ENCODE measurements at places on chromosomes 6 and 20. TPM values are rescaled to one million over a fixed set of nuclear protein-coding genes. Genes with fewer than 3 reads are reported as not detected.
A peak's percentile ranks its signal among the peaks of the same experiment; 100 is the strongest.

DNA sequence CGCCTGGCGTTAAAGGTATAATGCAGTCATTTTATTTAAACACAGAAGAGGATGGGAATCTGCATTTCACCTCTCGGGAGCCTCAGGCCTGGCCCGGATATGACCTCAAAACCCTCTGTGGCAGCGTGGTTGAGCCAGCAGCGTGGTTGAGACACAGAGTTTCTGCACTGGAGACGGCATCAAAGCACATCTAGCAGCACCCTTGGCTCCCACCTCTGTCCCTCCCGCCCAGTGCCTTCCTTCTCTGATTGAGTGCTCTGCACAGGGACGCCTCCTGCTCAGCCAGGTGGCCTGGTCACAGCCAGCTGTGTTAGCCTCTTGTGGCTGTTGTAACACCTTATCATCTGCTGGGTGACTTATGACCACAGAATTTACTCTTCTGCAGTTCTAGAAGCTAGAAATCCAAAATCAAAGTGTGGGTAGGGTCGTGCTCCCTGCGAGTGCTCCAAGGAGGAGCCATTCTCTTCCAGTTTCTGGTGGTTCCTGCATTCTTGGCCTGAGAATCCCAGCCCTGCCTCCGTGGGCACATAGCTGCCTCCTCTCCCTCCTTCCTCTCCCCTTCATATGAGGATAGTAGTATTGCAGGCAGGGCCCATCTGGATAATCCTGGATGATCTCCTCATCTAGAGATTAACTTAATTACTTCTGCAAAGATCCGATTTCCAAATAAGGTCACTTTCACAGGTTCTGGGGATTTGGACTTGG lies 156.7 kb downstream of the SYCP2 start:
- no peak overlapping the region for H3K4me3 ChIP-seq
- H3K27ac ChIP-seq, result no peak overlapping the region
- no peak for DNase-seq
- no peaks in the 10 kb centered on the region for H3K4me1 ChIP-seq
- H3K36me3 ChIP-seq, result no peaks in the 10 kb centered on the region

DNA sequence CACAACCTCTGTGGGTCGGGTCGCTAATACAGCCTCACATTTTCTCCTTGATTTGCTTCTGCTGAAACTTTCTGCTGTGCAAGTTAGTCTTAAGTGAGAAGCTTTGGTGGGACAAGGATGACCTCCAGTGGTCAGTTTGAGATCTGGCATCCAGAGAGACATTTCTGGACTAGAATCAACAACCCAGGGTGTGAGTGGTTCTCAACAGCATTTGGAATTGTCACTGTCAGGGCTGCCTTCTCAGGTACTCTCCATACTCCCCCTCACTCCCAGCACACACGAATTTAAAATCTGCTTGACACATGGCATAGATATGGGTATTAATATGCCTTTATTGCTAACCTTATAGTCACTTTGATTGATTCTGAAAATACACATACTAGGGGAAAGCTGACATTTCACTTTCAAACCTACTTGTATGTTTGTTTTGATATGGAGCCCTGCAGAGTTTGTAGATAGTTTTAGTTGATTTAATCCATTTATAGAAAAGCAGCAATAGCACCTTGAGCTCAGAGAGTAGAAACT lies 13.2 kb downstream of the OTOR start:
- peak; percentile 60 for DNase-seq
- H3K4me3 ChIP-seq, result no peak overlapping the region
- H3K27me3 ChIP-seq, result no peaks in the 10 kb centered on the region
- peaks cover 10% of the 10 kb centered on the region for H3K4me1 ChIP-seq

DNA sequence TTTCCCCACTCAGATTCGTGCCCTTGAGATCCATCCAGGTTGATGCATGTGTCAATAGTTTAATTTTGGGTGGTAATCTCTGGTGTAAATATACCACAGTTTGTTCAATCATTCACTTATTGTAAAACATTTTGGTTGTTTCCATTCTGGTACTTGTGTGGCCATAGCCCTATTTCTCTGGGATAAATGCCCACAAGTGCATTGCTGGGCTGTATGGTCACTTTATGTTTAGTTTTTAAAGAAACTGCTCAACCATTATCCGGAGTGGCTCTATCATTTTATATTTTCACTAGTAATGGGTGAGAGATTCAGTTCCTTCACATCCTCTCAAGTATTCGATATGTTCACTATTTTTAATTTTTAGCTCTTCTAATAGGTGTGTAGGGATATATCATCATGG lies 60.7 kb upstream of the RNF24 start:
- H3K36me3 ChIP-seq, result no peaks in the 10 kb centered on the region
- H3K4me3 ChIP-seq, result no peak overlapping the region
- DNase-seq, result no peak
- H3K27me3 ChIP-seq, result no peaks in the 10 kb centered on the region

GRCh38 chr6:107691062-107691751 lies 132.9 kb downstream of the SCML4 start:
- no peak overlapping the region for H3K27ac ChIP-seq
- H3K4me1 ChIP-seq, result no peaks in the 10 kb centered on the region

DNA sequence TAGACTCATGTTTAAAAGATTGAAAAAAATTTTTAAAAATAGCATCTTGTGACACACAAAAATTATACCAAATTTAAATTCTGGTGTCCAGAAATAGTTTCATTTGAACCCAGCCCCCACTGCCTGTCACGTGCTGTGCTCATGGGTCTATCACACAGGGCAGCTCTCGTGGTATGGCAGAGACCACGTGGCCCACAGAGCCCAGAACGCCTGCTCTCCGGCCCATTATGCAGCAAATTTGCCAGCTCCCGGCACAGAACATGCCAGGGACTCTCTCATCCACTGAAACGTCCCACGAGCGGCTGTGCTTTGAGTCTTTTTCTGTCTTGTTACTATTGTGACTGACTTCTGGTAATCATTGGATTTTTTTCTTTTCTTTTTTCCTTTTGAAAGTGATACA lies 224.3 kb downstream of the TTLL2 start:
- H3K27me3 ChIP-seq, result no peaks in the 10 kb centered on the region
- no peak overlapping the region for H3K27ac ChIP-seq
- no peaks in the 10 kb centered on the region for H3K36me3 ChIP-seq
- peaks cover 32% of the 10 kb centered on the region for H3K4me1 ChIP-seq
- H3K4me3 ChIP-seq, result no peak overlapping the region

DNA sequence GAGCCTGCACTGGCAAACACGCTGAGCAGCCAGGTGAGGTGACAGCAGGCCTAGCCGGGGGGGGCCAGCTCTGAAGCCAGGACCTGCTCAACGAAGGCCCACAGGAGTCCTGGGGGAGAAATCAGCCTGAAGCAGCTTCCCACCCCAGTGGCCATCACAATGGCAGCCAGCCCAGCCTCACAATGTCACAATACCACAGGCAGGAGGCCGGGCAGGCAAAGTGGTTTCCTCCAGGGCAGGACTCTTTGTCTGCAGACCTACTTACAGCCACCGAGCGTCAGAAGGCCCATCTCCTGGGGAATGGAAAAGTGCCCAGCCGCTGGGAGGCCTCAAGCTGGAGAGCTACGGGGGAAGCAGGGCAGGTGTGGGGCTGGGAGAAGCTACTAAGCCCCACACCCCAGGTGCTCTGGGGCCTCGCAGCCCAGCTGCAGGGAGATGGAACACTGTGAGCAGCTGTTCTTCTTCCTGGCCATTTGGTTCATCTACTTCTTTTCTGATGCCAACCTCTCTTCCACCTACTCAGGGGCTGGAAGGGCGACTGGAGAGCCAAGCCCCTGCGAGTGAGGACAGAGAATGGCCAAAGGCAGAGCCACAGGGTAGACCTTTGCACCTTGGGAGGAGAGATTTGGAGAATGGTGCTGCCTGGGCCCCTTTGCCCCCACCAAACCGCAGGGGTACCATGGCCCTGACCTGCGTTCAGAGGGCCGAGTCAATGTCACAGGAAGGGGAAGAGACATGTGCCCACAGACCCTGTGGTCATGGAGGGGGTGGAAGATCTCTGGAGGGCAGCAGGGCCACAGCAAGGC lies 22.3 kb upstream of the AVP start:
- H3K27ac ChIP-seq, result no peak overlapping the region
- no peaks in the 10 kb centered on the region for H3K36me3 ChIP-seq
- H3K4me1 ChIP-seq, result no peaks in the 10 kb centered on the region
- no peaks in the 10 kb centered on the region for H3K27me3 ChIP-seq
- no peak for DNase-seq

GRCh38 chr20:4052554-4052953 lies 37.2 kb upstream of the RNF24 start:
- H3K4me1 ChIP-seq, result peaks cover 20% of the 10 kb centered on the region
- no peak overlapping the region for H3K4me3 ChIP-seq
- H3K36me3 ChIP-seq, result no peaks in the 10 kb centered on the region
- no peaks in the 10 kb centered on the region for H3K27me3 ChIP-seq
- peak; percentile 76 for DNase-seq

GRCh38 chr6:77341058-77341986 lies 122.0 kb downstream of the HTR1B start:
- H3K27ac ChIP-seq, result peak overlapping the region; percentile 41
- no peak overlapping the region for H3K4me3 ChIP-seq
- no peaks in the 10 kb centered on the region for H3K27me3 ChIP-seq
- H3K4me1 ChIP-seq, result peaks cover 20% of the 10 kb centered on the region
- H3K36me3 ChIP-seq, result no peaks in the 10 kb centered on the region

DNA sequence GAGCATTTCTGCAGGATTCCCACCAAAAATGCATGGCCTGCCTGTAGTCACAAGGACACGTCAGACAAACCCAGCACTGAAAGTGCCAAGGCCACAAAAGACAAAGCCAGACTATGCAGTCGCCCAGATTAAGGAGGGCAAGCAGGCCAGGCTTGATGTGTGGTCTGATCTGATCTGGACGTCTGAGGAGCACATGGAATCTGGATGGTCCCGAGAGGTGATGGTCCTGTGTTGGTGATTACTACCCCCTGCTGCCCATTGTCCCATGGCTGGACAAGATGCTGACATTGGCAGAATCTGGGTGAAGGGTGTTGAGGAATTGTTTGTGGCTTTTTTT lies 17.1 kb downstream of the NPEPL1 start:
- H3K36me3 ChIP-seq, result no peaks in the 10 kb centered on the region
- H3K27me3 ChIP-seq, result no peaks in the 10 kb centered on the region
- no peak for DNase-seq
- no peak overlapping the region for H3K27ac ChIP-seq

- no peak overlapping the region for H3K4me3 ChIP-seq
- H3K36me3 ChIP-seq, result no peaks in the 10 kb centered on the region
- peaks cover 38% of the 10 kb centered on the region for H3K4me1 ChIP-seq
These were observed 20.8 kb downstream of the ZFAND3 start for GRCh38 chr6:37840143-37840939.

- no peaks in the 10 kb centered on the region for H3K27me3 ChIP-seq
- H3K4me3 ChIP-seq, result no peak overlapping the region
- no peaks in the 10 kb centered on the region for H3K36me3 ChIP-seq
- no peak overlapping the region for H3K27ac ChIP-seq
These were observed 23.8 kb upstream of the SMOC2 start for GRCh38 chr6:168417191-168417590.

GRCh38 chr6:1415416-1416063 lies 26.2 kb downstream of the FOXF2 start:
- no peak for DNase-seq
- H3K4me3 ChIP-seq, result no peak overlapping the region
- H3K27me3 ChIP-seq, result no peaks in the 10 kb centered on the region

DNA sequence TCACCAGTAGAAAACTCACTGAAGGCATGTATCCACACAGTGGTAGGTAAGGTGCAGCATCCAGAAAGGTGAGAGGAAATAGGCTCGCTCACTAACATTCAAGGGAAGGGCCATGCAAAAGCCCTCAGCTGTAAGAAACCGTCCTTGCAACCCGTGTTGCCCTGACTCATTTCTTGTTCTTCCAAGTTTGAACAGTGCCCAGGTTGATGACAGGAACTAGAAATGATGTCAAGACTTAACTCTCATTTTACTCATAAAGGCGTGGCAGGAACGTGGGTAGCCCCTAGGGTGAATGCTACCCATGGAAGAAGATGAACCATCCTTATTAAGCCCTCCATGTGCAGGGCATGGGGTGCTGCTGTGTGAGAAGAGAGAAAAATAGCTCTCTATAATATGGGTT lies 187.6 kb downstream of the CD83 start:
- DNase-seq, result no peak
- no peaks in the 10 kb centered on the region for H3K27me3 ChIP-seq
- no peaks in the 10 kb centered on the region for H3K36me3 ChIP-seq
- no peak overlapping the region for H3K27ac ChIP-seq
- H3K4me1 ChIP-seq, result peaks cover 20% of the 10 kb centered on the region

DNA sequence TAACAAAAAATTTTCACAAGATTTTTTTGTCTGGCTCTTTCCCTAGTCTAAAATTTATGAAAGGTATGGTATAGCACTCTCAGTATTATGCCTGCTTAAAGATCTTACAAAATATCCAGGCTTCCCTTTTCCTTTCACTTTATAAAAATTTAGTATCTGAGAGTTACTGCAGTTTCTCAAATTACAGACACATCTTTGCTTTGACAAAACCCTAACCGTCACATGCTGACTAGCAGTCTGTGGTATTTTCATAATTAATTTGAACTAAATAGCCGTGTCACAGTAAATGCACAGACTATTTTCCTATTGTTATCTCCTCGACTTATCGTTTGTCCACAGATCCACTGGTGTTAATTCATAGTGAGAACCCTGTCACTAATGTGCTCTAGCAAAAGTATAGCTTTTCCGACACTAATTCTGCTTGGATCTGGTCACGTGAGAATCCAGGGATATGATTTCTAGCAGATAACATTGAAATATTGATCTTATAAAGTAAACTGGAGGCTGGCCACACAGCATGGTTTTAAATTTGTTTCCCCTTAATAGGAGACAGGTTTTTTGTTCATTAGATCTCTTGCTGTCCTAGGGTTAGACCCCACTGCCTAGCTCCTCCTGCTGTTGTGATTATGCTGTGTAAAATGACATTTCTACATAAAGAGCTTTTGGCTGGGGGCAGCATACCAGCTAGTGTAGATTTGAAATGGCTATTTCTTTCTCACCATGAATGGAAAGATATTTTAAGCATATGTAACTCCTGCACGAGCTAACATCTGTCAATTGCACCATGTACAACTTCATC lies 340.6 kb upstream of the SASH1 start:
- DNase-seq, result no peak
- H3K4me1 ChIP-seq, result no peaks in the 10 kb centered on the region
- no peak overlapping the region for H3K27ac ChIP-seq

- no peak for DNase-seq
- no peaks in the 10 kb centered on the region for H3K27me3 ChIP-seq
- peaks cover 33% of the 10 kb centered on the region for H3K4me1 ChIP-seq
- H3K27ac ChIP-seq, result peak overlapping the region; percentile 78
These were observed 15.4 kb upstream of the TRIB3 start for GRCh38 chr20:364905-365794.

- no peaks in the 10 kb centered on the region for H3K36me3 ChIP-seq
- H3K4me1 ChIP-seq, result peaks cover 6% of the 10 kb centered on the region
- H3K4me3 ChIP-seq, result no peak overlapping the region
- no peak overlapping the region for H3K27ac ChIP-seq
- DNase-seq, result peak; percentile 19
- H3K27me3 ChIP-seq, result no peaks in the 10 kb centered on the region
These were observed 54.8 kb upstream of the SGK1 start for GRCh38 chr6:134372603-134373281.

Gene KHDC1L
- total RNA-seq, result not detected

Gene PCK1
- 33.3 TPM for total RNA-seq

Gene CNKSR3
- 13.2 TPM for total RNA-seq

Gene PAX1
- total RNA-seq, result not detected

Gene PI3
- not detected for total RNA-seq

Gene LY6G5C
- 4.4 TPM for total RNA-seq

Gene EDN3
- 9.9 TPM for total RNA-seq

Gene HLA-DPB1
- total RNA-seq, result 41.2 TPM

Gene LY6G5B
- 8.3 TPM for total RNA-seq

Gene UNC93A
- total RNA-seq, result not detected

Gene CPNE5
- total RNA-seq, result not detected

Gene DUSP15
- total RNA-seq, result 2.9 TPM

Gene GABRR1
- total RNA-seq, result not detected
